ENCODE measurements at places on chromosomes 6 and 20.

DNA sequence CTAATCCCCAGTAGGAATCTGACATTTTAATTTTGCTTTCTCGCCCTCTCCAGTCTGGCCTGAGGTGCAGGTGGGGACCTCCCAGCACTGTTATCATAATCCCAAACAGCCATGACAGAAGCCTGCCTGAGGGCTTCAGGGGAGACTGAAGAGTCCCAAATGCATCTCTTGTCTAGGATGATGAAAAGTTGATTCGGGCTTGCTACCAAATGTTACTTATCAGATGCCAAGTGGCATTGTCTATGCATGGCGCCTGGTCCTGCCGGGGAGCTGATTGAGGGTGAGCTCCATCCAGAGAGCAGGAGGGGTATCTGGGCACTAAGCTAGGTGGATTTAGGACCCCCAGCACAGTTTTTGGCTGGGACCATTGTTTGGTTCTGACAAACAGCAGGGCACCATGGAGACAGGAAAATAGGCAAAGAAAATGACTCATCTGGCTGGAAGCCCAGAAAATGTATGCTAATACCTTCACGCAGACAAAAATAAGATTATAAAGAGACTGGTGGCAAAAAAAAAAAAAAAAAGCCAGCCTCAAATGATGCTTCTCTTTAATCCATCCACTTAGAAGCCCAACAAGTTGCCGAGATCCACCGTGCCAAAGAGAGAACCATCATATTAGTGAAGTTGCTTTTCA is 513.7 kb upstream of the SULF2 start:
- DNase-seq: peak; percentile 68

DNA sequence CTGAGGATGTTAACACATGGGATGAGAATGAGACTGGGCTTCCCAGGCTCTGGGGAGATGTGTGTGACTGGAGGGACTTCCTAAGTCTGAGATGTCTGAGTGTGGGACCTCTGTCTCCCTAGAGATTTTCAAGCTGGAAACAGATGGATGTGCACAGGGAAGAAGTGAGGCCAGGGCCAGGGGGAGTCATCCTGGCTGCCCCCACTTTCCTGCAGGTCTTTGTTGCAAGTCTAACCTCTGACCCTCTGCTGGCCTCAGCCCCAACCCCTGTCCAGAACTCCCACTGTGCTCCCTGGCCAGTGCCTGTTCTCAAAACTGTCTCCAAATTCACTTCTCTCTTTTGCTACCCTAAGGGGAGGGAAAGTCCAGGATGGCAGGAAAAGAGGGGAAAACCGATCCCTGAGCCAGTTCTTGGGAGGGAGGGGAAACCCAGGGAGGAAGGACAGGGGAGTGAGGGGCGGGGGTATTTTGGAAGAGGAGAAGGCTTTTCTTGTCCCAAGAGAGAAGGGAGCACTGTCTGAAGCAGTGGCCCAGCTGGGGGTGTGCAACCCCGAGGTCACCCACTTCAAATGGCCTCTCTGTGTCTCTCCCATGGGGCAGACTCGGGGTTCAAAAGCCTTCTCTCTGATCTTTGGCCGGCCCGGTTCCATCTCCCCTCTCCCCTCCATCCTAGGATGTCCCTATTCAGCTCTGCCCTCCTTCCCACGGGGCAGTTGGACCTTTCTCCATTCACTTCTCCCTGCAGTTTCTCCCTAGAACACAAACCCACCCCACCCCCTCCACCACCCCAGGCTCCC is 3.1 kb downstream of the PPP1R18 start:
- DNase-seq: no peak

DNA sequence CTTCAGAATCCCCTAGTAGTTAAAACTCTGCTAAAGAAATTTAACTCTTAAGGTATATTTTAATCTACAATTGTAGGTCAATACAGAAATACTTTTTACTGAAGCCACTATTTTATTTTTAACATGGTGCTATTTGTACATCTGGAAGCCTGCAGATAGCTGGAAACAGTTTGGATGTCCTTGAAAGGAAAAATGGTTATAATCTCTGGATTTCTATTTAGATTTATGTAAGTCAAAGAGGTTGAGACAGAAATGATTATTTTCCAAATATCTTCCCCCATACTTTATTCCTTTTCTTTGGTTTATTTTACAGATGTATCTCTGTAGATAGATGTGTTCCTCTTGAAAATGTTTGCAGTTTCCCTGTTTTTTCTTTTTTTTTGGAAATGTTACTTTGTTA is 1002.2 kb downstream of the KIF16B start:
- DNase-seq: no peak

DNA sequence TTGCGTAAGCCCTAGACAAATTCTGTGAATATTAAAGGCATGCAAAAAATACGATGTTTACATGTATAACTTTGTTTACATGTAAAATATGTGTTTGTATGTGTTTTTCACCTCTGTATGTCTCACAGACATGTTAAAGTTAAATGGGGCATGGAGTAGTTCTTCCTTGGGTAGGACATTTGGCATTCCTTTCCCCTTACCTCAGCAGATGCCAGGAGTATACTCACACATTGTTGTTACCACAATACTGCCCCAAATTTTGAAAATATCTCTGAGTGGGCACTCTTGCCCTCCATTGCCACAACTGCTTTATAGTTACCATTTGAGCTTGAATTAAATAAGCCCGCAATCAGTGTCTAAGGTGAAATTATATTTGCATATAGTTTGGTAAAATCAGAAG is 147.5 kb downstream of the MYO6 start:
- no peak for DNase-seq

DNA sequence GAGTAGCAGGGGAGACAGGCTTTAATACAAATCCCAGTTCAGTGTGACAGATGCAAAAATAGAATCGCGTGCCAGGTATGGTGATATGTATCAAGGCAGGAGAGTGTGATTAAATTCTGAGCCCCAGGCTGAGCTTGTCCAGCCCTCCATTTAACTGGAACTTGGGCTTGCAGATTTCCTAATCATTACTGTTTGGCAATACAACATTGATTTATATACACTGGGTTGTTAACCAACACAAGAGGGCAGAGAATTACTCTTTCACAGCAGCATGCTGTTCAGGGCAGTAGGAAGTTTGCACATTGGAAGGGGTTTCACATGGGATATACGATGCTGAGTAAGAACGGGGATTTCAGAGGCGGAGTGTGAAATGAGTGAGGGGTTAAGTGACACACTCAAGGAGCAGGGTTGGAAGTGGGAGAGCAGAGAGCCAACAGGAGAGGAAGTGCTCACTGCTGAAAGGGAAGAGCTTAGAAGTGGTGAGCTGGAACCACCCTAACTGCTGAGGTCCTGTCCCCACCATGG is 70.8 kb upstream of the ATXN1 start:
- DNase-seq: no peak

DNA sequence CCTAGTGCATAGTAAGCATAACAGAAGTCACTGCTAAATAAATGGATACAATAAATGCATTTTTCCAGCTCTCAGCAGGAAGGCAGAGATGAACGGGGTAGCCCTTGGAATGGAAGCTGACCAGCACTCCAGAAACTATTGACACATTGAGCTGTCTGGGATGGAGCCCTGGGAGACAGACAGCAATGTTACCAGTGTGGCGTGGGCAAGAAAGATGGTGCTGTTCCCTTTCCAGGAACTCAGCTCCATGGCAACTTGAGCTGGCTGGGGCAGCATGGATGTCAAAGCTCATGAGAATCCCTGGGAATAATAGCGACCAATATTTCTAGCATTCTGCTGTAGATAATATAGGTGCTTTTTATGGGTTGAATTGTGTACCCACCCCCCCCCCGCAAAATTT is 104.3 kb upstream of the PTPRT start:
- DNase-seq: peak; percentile 35

All from brain (organoid and tissue), 16 donors.